Left renal cortex interstitium (tissue), 4 donors: ENCODE measurements at places on chromosomes 1 and 21.

DNA sequence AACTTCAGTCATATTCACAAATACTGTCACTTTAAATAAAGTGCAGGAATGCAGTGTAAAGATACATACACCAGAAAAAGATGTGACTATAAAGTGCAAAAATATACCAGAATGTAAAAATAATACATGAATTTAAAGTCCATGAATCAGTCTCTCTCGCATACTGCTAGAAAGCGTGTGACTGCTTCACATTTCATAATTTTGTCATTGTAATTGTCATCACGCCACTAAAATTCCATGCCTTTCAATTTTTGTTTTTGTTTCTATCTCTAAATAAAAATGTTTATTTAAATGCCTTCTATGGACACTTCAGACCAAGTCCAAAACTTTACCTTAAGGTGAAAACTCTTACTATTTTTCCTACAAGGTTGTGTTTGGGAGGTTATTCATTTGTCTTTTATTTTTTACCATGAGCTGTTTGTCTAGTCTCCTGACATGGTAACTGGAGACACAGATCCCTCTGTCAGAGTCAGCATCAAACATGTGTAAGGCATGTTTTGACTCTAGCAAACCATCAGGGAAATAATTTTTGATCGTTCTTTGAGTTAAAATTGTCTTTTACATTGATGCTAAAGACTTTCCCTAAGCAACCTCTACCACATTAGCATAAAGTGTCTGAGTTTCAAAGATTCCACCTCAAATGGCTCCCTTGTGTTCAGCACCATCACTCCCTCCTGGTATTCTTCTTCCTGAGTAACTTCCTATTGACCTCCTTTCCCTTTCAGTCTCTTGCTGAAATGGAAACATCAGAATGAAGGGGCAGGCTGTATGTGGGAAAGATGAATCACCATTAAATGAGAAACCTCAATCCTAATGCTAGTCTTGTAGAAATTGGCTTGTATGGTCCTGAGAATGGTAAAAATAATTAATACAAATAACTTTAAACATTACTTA lies 14.0 kb upstream of the AIM2 start:
- no peak for DNase-seq

- no peak for DNase-seq
These were observed 3.2 kb upstream of the DISP3 start for GRCh38 chr1:11475748-11476147.

GRCh38 chr1:168554603-168555483 lies 11.0 kb upstream of the XCL2 start:
- DNase-seq, result no peak

- DNase-seq, result no peak
These were observed 35.7 kb upstream of the DUSP10 start for GRCh38 chr1:221777431-221778072.

- DNase-seq, result no peak
These were observed 120.3 kb downstream of the C1orf21 start for GRCh38 chr1:184507165-184507564.

GRCh38 chr1:38077523-38078147 lies 31.0 kb upstream of the POU3F1 start:
- DNase-seq, result no peak

DNA sequence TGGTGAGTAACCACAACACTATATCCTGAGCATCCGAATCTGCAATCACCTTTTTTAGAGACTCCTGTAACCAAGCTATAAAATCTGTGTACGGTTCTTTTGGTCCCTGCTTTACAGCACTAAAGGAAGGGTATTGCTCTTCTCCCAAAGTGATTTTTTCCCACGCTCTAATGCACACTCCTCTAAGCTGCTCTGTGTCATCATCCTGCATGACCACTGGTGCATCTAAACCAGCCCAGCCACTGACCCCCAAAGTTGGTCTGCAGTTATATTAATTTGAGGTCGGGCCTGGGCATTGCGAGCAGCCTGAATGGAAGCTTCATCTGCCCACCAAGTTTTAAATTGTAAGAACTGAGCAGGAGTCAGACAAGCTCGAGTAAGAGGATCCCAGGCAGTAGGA lies 480.0 kb downstream of the PTPRU start:
- DNase-seq, result no peak

DNA sequence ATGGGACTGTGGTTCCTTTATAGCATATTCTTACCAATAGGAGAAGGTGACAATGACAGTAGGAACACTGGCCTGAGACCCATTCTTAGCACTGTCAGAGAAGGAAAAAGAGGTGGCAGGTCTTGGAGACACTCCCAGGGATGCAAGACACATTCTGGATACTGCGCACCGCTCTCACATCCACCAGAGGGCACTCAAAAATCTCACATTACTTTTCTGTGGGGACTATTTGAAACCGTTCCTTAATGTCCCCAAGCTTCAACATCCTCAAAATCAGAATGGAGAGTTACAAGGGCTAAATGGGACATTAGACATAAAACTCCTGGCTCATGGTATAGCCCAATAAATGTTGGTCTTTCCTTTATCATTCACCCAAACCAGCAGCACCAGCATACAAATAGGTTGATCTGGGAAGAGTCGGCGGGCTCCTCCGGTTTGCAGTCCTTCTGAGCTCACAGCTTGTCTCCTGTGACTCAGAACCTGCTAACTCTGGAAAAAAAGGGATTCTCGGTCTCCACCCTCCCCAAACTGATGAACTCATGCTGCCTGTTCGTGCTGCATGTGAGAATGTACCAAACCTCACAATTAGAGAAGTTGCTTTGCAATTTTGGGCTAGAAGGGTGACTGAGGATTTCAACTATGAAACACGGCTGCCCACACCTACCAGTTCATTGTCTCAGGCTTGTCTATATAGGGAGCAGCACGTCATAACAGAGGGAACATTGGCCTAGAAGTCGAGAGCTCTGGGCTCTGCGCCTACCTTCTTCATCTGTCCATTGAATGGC lies 40.2 kb downstream of the IL12RB2 start:
- no peak for DNase-seq

DNA sequence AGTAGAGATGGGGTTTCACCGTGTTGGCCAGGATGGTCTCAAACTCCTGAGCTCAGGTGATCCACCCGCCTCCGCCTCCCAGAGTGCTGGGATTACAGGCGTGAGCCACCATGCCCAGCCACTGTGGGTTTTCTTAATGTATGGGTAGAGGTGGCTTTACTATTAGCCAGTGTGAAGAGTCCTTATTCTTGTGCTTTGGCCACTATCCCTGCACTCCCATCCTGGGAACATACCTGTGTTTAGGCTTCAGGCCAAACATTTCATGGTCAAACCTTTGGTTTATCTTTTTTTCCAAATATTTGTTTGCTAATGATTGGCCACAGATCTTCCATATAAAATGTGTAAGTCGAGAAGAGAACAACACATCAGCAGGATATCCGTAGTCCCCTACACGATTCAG lies 16.5 kb downstream of the FMO5 start:
- no peak for DNase-seq

DNA sequence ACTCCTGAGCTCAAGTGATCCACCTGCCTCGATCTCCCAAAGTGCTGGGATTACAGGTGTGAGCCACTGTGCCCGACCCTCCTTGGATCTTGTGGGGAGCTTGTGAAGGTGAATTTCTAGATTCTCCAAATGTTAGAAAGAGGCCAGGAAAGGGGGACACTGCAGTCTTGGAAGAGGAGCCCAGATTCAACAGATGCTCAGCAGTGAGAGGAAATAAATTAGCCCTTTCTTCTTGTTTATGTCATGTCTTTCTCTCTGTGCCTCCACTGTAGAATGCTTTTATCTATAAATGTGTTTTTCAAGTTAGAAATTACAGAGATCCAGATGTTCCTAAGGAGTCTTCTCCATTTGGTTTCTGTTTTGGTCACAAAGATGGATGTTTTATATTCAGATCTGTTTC lies 346.6 kb upstream of the KAZN start:
- DNase-seq, result no peak

GRCh38 chr1:81554108-81554507 lies 246.6 kb upstream of the ADGRL2 start:
- no peak for DNase-seq

- no peak for DNase-seq
These were observed 358.7 kb downstream of the LTN1 start for GRCh38 chr21:28633839-28634555.

DNA sequence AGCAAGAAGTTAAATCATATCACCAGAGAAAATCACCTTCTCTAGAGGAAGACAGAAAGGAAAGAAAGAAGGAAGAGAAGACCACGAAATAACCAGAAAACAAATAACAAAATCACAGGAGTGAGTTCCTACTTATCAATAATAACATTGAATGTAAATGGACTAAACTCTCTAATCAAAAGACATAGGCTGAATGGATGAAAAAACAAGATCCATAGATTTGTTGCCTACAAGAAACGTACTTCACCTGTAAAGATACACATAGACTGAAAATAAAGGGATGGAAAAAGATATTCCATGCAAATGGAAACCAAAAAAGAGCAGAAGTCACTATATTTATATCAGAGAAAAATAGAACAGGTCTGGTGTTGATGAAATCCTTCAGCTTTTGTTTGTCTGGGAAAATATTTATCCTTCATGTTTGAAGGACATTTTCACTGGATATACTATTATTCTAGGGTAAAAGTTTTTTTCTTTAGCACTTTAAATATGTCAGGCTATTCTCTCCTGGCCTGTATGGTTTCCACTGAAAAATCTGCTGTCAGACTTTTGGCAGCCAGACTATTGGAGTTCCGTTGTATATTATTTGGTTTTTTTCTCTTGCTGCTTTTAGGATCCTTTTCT lies 202.5 kb upstream of the DUSP10 start:
- DNase-seq, result no peak

GRCh38 chr1:75165264-75165663 lies 31.1 kb downstream of the LHX8 start:
- no peak for DNase-seq

DNA sequence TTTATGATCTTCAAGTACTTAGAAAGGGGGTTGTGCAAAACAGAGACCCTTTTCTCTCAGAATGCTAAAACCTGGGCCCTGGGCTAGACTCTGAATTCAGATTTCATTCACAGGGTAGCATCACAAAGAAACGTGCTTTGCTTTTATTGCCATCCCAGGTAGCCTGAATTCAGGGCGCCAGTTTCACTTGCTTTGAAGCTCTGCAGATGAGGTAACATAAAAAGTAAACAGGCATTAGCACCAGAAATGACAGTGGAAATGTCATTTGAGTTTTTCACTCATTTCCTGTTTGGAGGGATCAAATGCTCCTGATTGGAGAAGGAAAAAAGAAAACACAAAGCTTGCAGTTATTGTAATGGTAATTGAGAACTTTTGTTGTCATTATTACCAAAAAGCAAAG lies 2.6 kb downstream of the SYPL2 start:
- no peak for DNase-seq

DNA sequence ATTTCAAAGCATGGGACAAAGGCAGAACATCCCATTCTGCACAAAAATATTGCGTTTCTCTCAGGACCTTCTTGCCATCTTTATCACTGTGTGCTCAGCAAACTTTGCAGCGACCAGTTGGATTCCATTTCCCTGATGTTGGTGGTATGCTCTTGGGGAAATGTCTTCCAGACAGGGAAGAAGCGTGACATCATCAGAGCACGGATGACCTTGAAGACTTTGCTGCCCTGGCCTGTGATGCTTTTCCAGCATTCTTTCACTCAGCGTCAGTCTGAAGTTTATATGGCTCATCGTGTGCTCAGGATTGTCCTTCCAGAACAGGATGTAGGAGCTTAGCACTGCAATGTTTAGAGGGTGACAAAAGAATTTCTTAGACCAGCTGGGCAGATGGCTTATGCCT lies 131.4 kb upstream of the F3 start:
- no peak for DNase-seq

GRCh38 chr1:171532520-171532919 lies 47.2 kb downstream of the PRRC2C start:
- DNase-seq, result no peak

DNA sequence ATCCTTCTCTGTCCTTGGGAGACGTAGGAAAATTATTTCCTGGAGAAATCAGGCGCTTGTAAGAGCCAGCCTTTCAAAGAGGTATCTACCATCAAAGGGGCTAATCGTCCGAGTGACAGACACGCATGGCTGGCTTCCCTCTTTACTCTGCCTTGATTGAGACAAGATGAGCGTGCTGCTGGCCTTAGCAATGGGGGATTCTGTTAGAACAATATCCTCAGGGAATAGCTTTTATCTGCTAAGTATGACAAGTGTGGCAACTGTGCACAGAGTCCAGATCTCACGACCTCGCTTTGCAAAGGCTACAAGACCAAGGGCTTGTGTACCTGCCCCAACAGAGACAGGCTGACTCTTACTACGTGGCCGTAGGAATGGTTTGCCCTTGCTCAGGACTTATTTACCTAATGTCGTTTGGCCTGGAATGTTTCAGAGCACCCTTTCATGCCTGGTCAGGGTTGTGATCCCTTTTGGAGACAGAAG lies 417.1 kb downstream of the KIF26B start:
- no peak for DNase-seq

DNA sequence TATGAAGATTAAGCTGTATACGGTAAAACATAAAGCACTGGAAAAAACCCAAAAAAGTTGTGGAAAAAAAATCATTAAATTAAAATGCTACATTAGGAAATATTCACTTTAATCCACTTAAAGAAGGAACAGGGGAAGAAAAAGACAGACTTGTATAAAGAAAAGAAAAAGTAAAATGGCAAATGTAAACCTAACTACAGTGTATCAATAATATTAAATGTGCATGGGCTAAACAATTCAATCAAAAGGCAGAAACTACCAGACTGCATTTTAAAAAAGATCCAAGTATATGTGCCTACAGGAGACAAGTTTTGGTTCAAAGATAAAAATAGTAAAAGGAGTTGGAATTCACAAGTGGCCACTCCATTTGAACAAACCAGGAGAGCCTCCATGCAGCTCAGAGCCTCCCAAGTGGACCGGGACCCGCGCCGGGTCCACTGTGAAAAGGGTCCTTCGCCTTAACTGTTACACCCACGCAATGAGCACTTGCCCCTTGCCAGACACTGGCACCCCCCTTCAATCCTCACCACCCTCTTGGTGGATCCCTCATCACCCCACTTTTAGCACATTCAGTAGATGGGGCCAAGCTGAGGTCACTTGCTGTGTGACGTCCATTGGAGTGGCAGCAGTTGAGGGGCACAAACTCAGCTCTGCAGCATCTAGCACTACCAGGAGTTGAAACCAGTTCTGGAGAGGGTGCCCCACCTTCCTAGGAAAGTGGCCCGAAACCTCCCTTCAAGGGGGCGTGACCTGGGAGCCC lies 898 bp downstream of the C1orf174 start:
- DNase-seq, result no peak

- DNase-seq, result no peak
These were observed 35.5 kb upstream of the RUNX3 start for GRCh38 chr1:24965571-24965930.

DNA sequence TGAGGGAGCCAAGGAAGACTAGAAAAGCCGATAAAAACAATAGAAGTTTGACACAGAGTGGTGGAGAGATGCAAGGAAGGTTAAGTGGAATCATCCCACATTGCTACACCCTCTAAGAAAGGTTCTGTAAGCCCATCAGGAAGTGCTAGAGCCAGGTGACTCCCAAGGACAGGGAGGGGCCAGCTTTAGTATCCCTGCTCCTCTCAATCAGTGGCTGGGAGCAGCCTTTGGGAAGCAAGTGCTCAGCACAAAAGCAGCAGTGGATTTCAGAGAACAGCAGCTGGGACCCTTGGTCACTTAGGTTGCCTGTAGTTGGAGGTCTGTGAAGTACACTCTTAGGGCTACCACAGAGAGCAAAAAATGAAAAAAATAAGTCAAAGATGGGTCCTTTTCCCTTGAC lies 42.5 kb downstream of the NME7 start:
- no peak for DNase-seq

GRCh38 chr1:242133796-242134195 lies 134.9 kb upstream of the MAP1LC3C start:
- no peak for DNase-seq
